ENCODE measurements at places on chromosomes 16 and 17.

GRCh38 chr16:84608282-84608681 is 9.6 kb downstream of the COTL1 start:
- no peak for DNase-seq

DNA sequence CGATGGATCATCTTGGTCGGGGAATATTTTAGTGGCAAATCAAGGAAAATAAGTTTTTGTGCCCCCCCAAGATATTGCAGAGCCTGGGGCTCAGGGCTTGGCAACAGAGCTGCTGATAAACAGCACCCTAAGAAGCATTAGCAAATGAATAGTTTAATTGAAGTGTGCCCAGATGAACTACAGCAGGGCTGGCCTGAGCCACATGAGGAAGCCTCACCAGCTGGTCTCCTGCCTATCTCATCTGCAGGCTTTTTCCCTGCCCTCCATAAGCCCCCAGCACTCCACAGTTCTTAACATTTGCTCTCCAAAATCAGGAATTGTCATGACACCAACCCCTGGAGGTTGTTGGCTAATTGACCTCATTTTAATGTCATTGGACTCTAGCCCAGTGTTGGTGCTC is 480.2 kb downstream of the HS3ST3B1 start:
- no peak for DNase-seq

DNA sequence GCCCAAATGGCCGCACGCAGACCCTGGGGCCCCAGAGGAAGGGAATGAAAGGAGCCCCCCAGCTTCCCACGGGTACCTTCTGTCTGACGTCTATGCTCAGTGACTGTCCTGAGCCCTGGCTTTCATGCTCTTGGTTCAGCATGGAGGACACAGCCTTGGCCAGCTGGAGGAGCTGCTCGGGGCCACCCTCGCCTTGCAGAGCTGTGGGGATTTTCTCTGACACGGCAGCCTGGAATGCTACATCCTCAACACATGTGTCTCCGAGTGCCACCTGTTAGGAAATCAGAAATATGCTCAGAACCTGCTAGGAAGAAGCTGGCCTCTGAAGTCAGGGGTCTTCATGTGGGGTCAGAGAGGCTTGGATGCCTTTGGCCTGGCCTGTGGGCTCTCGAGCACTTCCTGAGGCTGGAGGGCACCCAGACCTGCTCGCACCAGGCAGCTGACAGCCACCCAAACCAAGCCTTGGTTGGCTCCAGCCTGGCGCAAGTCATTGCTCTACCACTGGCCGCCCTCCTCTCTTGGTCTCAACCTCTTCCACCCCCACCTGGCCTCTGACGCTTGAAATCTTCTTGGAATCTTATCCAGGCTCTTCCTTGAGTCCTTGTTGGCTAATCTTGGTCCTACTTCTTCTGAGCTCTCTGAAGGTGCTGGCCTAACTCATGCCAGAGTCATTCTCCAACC is 63.7 kb upstream of the BCO1 start:
- DNase-seq, result no peak

GRCh38 chr17:81672504-81672903 is 6.0 kb downstream of the CCDC137 start:
- no peak for DNase-seq

GRCh38 chr17:77499699-77500435 is 359.1 kb downstream of the SEC14L1 start:
- no peak for DNase-seq

DNA sequence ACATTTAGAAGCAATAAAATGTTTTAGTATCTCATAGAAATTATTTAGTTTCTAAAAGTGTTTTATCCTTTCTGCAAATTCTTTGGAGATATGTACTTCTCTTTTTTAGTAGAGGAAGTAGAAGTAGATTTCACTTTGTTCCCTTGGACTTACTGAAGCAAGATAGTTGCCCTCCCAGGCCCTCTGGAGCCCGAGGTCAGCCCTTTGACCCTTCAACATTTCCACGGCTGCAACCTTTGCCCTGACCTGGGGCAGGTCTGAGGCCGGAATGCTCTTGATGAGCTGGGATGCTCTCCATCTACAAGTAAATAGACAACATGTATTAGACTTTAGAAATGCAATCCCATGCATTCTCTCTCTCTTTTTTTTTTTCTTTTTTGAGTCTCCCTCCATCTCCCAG is 167.5 kb downstream of the CDK5R1 start:
- no peak for DNase-seq

DNA sequence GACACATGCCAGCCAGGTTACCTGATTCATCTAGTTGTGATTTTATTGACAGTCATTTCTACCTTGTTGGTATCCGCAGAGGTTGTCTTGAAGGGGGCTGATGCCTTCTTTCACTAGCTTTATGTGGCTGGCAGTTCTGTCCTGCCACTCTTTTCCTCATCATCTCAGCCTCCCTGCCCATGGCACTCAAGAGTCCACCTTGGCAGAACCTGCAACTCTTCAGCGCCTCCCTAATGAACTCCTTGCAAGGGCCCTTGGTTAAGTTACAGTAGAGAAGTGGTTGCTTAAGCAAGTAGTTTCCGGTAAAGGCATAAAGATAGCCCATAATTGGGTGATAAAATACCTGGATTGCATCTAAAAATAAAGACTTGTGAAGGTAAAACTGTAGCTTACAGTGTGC is 489.9 kb downstream of the WWOX start:
- no peak for DNase-seq

DNA sequence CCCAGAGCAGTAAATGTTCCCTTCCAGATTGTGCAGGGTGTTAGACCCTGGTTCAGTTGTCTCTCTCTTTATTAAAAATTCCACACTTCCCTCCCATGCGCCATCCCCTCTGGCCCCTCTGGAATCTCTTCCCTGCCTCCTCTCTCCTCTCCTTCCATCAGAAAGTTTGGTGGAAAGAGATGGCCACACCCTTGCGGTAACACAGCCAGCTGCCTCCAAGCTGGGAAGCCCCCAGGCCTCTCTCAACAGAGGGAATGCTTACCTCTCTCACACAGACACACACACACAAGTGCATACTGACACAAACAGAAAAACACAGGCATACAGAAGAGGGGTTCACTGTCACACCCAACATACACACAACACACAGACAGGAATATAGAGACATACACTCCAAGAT is 220.5 kb downstream of the C16orf78 start:
- no peak for DNase-seq

DNA sequence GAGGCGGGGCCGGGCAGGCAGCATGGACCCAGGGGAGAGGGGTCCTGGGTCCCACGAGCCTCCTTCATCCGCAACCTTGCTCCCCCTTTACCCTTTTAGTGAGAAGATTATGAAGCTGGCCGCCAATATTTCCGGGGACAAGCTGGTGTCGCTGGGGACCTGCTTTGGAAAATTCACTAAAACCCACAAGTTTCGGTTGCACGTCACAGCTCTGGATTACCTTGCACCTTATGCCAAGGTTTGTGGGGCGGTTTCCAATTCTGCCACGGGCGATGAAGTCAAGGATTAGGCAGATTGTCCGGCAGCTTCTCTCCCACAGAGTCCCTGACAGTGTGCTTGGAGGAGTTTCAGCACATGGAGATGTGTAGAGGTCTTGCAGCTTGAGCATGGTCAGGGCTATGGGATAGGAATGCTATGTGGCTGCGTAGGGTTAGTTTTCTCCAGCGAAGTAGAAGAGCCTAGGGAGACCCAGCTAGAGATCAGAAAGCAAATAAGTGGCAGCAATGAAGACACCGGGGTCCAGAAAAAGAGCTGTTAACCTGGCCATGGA is 598 bp downstream of the NIP7 start:
- no peak for DNase-seq

Measured in stimulated activated CD4-positive, alpha-beta T cell treated with anti-CD3 and anti-CD28 coated beads, Interleukin-15, amount 100 ng/mL, for 1 hour (primary cell).